ENCODE measurements at places on chromosomes 5 and 9.

- peaks cover 7% of the 10 kb centered on the region for H3K4me1 ChIP-seq
- peaks cover 18% of the 10 kb centered on the region for H3K36me3 ChIP-seq
- DNase-seq, result no peak
- no peak overlapping the region for H3K4me3 ChIP-seq
Measured at GRCh38 chr9:95947118-95947517, 71.6 kb downstream of the ERCC6L2 start.

DNA sequence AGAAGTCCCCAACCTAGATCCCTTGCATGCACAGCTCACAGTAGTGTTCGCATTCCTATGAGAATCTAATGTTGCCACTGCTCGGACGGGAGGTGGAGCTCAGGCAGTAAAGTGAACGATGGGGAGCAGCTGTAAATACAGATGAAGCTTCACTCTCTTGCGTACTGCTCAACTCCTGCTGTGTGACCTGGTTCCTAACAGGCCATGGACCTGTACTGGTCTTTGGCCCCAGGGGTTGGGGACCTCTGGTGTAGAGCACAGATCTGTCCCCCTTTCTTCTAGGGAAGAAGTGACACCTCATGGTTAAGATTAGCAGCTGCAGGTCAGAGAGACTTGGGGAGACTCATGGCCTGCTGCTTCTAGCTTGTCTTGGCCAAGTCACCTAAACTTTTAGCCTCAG lies 7.1 kb downstream of the ARHGEF28 start:
- H3K27me3 ChIP-seq, result peaks cover 11% of the 10 kb centered on the region
- H3K27ac ChIP-seq, result no peak overlapping the region
- no peak overlapping the region for H3K4me3 ChIP-seq
- no peaks in the 10 kb centered on the region for H3K4me1 ChIP-seq
- H3K36me3 ChIP-seq, result no peaks in the 10 kb centered on the region
- DNase-seq, result no peak

DNA sequence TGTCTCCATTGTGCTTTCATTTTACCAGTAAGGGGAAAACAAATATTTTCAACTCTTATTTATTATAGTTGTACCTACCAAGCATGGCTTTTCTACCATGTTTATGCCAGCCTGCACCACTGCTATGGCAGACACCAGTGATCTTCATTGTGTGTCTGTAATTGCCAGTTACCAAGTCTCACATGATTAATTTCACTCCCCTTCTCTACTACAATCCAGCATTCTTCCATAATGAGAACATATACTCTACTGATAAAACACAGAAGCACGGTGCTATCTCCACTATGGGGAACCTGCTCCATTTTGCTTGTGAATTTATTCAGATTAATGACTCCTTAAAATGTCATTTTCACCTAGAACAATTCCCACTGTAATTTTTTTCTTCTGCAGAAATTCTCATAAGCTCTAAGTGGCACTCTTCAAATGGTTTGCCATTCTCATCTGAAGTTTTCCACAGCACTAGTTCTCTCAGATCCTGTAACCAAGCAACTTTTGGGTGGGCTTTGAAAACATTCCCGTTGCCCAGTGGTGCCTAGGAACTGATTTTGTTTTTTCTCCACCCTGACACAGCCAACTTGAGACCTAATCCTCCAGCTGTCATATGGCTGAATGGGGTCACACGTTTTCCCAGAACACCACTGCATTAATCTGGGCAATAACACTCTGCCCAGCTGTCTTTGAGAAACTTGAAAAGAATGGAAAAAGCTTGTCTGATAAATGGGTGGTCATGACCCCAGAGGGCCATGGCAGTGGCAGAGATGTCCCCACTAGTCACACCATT lies 222.7 kb upstream of the RASEF start:
- no peak overlapping the region for H3K27ac ChIP-seq
- H3K4me3 ChIP-seq, result no peak overlapping the region
- peaks cover 2% of the 10 kb centered on the region for H3K36me3 ChIP-seq
- DNase-seq, result no peak
- no peaks in the 10 kb centered on the region for H3K27me3 ChIP-seq
- H3K4me1 ChIP-seq, result no peaks in the 10 kb centered on the region

DNA sequence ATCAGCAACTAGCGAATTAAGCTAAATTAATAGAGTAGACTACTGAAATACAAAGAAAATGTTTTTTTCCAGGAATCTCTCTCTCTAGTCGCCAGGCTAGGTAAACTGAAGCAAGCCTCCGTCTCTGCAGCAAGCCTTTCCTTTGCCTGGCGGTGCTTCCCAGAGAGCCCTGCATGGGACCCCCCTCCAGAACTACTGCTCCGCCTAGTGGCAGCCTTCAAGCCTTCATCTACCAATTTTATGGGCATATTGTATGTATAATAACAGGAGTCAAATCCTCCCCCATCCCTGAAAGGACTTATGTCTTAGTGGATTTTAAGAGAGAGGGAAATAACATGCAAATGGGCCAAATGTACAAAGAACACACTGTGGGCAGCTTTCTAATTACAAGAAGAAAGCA lies 241.9 kb downstream of the SAXO1 start:
- H3K27ac ChIP-seq, result no peak overlapping the region
- H3K4me1 ChIP-seq, result no peaks in the 10 kb centered on the region
- H3K4me3 ChIP-seq, result no peak overlapping the region
- H3K27me3 ChIP-seq, result peaks cover 17% of the 10 kb centered on the region

DNA sequence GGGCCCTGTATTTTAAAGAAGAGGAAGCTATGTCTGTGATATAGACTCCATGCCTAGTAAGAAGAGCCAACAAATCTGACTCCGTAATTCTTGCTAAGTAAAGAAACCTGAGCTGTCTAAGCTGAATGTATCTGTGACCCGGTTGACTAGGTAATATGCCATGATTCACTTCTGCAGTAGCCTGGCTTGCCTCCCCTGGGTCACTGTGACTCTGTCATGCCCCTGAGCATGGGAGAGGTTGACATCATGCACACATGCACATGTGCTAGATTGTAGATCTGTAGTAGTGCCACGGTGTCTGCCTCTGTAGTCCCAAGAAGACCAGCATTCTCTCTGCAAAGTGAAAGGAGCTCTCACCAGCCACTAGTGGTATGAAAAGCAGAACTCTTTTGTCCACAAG lies 9.1 kb downstream of the SLC22A5 start:
- H3K4me3 ChIP-seq, result no peak overlapping the region
- no peak for DNase-seq
- no peaks in the 10 kb centered on the region for H3K36me3 ChIP-seq

GRCh38 chr9:92979283-92980056 lies 32.1 kb downstream of the FGD3 start:
- peak overlapping the region; percentile 70 for H3K27ac ChIP-seq
- H3K4me3 ChIP-seq, result peak overlapping the region; percentile 60
- no peak for DNase-seq
- H3K27me3 ChIP-seq, result no peaks in the 10 kb centered on the region
- peaks cover 73% of the 10 kb centered on the region for H3K4me1 ChIP-seq

DNA sequence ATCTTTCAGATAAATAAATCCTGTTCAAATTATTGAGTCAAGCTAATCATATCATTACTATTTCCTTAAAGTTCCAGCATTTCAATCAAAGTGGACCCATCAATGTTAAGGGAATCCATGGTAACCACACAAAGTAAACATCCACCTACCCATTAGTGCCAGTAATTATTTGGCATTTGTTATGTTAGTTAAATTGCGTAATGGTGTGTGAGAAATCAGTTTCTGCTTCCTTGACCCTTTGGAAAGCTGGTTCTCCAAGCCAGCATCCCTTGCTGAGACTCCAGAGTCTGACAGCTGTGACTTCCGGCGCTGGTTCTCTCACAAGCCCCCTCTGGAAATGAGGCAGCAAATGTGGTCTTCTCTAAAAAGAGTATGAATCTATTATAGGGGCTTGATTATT lies 308.6 kb upstream of the EFNA5 start:
- peaks cover 39% of the 10 kb centered on the region for H3K4me1 ChIP-seq
- no peak overlapping the region for H3K27ac ChIP-seq
- no peaks in the 10 kb centered on the region for H3K27me3 ChIP-seq
- no peak for DNase-seq

- DNase-seq, result no peak
- no peak overlapping the region for H3K27ac ChIP-seq
- H3K4me1 ChIP-seq, result no peaks in the 10 kb centered on the region
- peaks cover 60% of the 10 kb centered on the region for H3K27me3 ChIP-seq
- H3K4me3 ChIP-seq, result no peak overlapping the region
Measured at GRCh38 chr5:59768152-59769040, 125.1 kb downstream of the PDE4D start.

- peaks cover 14% of the 10 kb centered on the region for H3K27me3 ChIP-seq
- no peak for DNase-seq
Measured at GRCh38 chr9:18268381-18268780, 205.6 kb upstream of the ADAMTSL1 start.

DNA sequence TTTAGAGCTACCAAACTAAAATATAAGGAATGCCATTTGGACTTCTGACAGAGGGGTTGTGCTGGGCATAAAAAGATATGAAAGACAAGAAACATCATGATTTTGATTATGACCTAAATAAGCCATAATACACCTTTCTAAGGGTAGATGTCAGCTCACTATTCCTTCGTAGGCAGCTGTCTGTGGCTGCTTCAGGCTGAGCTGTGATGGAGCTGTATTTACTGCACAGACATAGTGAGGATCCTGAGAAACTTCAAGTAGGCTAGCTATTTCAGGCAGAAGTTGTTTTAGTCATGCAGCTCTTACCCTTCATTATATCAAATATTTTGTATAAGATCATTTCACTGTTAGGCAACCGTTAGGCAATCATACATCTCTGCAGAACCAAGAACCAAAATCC lies 511.7 kb downstream of the CDH12 start:
- no peak overlapping the region for H3K4me3 ChIP-seq
- H3K27me3 ChIP-seq, result no peaks in the 10 kb centered on the region
- DNase-seq, result no peak
- no peaks in the 10 kb centered on the region for H3K4me1 ChIP-seq
- no peaks in the 10 kb centered on the region for H3K36me3 ChIP-seq

DNA sequence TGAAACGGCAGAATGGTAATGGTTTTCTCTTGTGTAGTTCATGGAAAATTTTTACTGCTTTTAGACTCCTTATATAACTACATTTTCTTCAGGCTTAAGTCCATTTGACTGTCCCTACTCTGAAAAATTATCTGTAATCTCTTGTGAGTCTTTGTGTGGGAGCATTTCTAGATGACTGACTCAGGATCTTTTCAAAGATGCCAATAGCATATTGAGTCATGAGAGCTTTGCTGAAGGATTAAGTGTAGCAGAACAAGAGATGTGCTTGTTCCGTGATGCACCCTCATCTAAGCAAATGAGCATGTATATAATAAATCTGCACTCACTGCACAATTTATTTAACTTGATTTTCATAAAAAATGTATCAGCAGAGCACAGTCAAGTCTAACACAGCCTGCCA lies 298.7 kb upstream of the CDH6 start:
- no peak for DNase-seq
- H3K4me3 ChIP-seq, result no peak overlapping the region
- no peaks in the 10 kb centered on the region for H3K36me3 ChIP-seq
- H3K4me1 ChIP-seq, result no peaks in the 10 kb centered on the region
- H3K27ac ChIP-seq, result no peak overlapping the region
- no peaks in the 10 kb centered on the region for H3K27me3 ChIP-seq

- H3K36me3 ChIP-seq, result peaks cover 32% of the 10 kb centered on the region
- H3K27me3 ChIP-seq, result no peaks in the 10 kb centered on the region
- H3K27ac ChIP-seq, result no peak overlapping the region
- peaks cover 26% of the 10 kb centered on the region for H3K4me1 ChIP-seq
Measured at GRCh38 chr9:35736201-35736633, 3.8 kb downstream of the CREB3 start.

DNA sequence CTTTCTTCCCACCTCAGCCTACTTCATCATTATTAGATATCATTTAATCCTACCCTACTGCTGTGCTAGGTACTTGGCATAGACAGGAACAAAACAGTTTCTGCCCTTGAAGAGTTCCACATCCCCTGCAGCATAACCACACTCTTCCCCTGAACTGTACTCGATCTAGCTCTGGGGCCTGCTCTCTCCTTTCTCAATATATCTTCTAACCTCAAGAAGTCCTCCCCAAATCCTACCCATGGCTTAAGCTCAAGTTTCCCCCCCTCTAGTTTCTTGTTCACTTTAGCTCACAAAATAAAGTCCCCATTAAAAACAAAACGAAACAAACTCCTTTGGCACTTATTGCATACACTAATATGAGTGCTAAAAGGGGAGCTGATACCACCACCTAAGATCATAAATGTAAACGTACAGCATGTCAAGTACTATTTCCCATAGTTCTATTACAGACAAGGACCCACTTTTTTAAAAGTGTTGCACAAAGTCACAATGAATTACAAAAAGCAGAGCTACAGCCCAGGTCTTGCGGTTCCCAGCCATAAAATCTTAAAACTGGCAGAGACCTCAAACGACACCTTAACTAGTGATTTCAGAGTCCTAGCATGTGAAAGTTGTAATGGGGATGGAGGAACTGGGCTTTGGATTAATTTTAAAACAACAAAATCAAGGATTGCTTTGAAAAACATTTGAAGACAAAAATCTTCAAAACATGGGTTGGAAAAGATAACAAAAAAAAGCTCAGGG lies 80.7 kb downstream of the PTPDC1 start:
- H3K27me3 ChIP-seq, result no peaks in the 10 kb centered on the region
- H3K4me1 ChIP-seq, result peaks cover 38% of the 10 kb centered on the region
- DNase-seq, result no peak
- H3K27ac ChIP-seq, result no peak overlapping the region

DNA sequence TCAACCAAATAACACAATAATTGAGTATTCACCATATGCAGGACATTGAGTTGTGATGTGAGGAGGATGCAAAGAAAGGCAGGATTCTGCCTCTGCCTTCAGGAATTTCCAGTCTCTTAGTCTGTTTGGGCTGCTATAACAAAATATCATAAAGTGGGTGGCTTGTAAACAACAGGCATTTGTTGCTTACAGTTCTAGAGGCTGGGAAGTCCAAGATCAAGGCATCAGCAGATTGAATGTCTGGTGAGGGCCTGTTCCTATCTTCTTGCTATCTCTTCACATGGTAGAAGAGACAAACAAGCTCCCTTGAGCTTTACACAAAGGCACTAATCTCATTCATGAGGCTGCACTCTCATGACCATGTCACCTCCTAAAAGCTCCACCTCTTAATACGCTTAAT lies 360.7 kb downstream of the ARHGEF28 start:
- H3K27ac ChIP-seq, result no peak overlapping the region
- no peak overlapping the region for H3K4me3 ChIP-seq
- DNase-seq, result no peak

DNA sequence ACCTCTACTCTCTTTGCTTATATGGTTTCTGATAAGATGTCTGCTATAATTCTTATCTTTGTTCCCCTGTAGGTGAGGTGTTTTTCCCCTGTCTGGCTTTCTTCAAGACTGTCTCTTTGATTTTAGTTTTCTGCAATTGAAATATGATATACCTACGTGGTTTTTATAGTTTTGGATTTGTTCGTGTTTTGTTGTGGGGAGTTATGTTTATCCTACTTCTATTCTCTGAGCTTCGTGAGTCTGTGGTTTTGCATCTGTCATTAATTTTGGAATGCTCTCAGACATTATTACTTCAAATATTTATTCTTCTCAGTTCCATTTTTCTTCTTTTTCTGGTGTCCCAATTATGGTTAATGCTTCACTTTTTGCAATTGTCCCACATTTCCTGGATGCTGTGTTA lies 521.3 kb downstream of the KCTD16 start:
- H3K36me3 ChIP-seq, result peaks cover 2% of the 10 kb centered on the region
- no peak overlapping the region for H3K4me3 ChIP-seq

GRCh38 chr9:20903212-20903611 lies 128.2 kb downstream of the HACD4 start:
- no peaks in the 10 kb centered on the region for H3K4me1 ChIP-seq
- no peak for DNase-seq
- no peak overlapping the region for H3K27ac ChIP-seq
- H3K4me3 ChIP-seq, result no peak overlapping the region
- peaks cover 2% of the 10 kb centered on the region for H3K36me3 ChIP-seq
- H3K27me3 ChIP-seq, result no peaks in the 10 kb centered on the region

All from central memory CD8-positive, alpha-beta T cell (primary cell).